ENCODE measurements at places on chromosomes 3 and 15.

DNA sequence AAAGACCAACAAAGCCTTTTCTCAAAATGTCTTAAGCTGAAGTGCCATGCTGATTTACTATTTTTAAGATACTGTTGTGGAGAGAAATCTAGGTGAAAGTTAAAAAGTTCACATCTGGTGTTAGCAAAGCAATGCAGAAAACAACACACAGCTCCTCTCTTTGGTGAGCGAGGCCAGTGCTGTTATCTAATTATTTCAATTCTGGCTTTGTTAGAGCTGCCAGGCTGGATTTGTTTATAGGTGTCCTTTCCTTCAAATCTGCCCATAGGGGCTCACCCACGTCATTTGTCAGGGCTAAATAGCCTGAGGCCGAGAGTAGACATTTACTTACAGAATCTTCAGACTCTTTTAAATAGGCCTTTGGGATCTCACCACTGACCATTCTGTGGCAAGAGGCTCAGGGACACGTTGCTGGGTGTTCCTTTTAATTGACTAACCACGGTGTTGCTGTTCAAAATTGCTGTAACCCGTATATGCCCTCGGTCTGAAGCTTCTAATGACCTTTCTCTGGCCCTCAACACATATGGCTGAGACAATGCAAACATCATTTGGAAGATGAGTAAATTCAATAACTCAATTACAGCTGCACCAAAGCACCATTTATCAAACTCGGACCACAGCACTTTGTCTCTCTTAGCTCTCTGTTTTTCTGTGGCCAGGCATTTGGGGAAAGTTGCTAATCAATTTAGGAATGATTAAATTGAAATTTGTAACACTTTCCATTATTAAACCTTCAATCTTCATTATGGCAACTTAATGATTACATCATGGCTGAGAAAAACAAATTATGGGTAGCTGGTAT, 152.6 kb downstream of the PDZRN3 start:
- no peak for DNase-seq

DNA sequence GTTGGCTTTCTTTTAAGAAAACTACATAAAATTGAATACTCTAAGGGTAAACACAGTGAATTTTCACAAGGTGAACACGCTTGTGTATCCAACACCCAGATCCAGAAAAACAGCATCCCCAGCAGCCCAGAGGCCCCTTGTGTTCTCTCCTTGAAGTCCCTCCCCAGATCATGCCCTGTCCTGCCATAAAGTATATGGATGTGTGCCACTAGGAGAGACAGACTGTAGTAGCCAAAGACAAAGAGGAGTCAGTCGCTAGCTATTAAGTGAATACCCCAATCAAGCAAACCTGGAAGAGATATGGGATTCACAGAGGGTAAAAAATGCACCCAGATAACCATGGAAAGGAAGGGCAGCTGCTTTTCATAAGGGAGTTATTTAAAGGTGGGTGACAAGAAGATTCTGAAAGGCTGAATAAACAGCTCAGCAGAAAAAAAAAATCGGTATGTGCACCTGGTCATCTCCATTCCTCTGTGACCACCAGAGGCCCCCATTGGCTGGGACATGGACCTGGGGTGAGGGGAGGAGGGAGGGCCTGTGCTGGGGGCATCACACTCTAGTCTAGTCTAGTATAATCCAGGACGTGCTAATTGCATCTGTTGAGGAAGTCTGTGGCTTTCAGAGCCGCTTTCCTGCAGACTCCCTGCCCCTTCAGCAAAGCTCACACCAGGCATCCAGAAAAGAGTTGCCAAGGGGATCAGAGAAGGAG, 167.3 kb upstream of the NDN start:
- no peak for DNase-seq

DNA sequence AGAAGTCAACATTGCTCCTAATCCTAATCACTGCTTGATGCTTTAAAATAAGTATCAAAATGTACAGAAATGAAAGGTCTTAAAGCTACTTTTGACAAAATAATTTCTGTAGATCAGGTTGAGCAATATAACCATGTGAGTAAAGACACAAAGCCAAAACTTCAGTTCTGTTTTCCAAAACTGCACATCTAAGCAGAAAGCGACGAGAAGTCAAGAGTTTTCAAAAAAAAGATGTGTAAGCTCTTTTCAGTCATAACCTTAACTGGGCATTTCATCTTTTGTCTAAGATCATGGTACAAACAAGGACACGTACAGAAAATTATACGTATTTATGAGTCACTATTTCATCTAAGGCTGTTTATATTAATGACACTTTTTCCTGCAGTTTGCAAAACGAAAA, 608.8 kb downstream of the FOXP1 start:
- DNase-seq = no peak

DNA sequence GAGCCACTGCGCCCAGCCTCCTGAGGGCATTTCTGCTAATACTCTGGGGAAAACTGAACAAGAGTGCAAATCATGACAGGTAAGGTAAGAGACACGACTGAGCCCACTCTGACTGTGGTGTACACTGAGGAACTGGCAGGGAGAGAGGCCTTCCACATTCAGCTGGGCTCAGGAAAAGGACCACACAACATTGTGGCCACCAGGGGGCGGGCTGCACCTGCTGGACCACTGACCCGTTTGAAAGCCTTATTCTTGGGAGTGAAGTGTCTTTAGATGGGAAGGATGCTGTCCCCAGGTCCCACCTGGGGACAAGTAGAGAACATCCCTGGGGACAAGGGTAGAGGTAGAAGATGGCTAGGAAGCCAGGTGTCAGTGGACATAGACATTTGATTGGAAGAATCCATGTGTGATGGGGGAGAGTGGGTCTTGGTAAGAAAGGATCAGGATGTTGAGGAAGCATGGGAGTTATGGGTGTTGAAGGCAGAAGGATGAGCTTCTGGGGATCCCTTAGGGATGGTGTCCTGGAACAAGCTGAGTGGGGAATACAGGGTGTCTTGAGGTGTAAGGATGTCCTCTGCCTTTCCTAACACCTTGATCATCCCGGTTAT, 6.2 kb upstream of the CTDSPL start:
- DNase-seq = peak; percentile 18

DNA sequence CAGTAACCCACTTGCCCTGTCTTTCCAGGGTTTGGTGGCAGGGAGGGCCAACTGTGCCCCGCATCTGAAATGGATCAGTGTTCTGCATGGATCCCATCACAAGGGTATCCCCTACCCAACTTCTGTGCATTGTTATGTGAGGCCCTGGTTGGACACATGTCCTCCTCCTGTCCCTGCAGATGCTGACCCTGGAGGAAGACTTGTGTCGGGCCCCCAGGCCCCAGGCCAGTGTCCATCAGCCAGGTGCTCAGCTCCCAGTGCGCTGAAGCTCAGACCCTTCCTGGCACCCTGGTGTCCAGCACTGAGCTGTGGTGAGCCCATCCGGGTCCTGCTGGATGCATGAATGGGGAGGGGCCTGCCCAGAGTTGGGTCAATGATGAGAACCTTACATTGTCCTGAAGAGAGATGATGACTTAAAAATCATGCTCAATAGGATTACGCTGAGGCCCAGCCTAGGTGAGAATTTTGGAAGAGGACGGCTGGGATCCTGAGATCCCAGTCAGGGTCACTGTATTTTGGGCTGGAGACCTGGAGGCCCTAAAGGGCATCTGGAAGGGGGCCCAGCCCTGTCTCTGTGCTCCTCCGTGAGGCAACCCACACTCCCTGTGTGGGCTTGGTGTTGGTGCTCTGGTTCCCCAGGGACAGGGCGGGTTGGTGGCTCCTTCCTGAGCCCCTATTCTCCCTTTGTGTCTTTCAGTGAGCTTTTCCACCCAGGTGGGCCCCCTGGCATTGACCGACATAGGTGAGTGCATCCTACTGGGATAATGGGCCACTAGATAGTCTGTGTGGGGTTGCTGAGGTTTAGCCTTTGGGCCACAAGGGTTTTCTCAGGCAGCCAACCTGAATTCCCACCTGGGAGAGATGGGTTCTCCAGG, 199.1 kb downstream of the UBE3A start:
- DNase-seq = no peak

DNA sequence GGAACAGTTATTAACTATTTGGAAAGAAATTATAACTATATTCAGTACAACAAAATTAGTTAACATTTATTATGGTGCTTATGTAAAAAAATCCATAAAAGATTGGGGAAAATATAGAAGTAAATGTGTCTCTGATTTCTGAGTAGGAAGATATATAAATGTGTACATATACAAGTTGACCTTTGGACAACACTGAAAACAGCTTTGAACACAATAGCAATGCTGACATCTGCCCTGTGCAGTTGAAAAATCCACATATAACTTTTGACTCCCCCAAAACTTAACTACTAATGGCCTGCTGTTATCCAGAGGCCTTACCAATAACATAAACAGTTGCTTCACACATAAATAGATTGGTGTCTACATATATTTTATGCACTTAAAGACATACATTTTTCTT, 12.3 kb downstream of the TIMMDC1 start:
- no peak for DNase-seq

DNA sequence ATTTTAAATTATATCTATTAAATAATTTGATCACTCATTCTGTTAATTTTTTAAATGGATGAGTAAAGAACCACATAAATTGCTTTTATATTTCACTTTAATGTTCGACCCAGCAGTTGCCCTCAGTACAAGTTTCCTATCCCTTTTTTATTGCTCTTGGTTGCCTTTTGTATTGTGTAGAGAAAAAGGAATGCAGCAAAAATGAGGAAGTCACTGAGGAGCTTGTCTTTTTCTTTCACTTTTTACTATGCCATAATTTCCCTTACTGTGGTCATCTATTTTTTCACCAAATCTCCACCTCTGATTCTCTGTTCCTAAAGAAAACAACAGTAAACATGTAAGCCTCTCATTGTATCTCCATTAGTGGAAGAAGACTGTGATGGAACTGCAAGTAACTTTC, 122.7 kb downstream of the B3GALNT1 start:
- DNase-seq = no peak

DNA sequence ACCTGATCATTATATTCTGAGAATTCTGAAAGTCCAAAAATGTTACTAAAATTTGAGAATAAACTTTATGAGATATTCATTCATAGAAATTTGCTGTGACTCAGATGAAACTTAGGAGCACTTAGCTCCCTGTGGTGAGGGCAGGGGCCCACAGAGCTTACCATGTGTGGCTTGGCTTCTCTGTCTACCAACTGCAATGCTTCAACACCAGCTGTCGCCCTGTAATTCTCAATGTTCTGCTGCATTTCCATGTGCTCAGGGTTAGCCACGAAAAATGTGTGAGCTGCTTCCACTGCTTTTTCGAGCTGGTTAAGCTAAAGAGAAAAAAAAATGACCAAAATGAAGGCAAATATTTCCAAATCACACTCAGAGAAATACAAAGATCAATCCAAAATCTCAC, 125.6 kb downstream of the P3H2 start:
- no peak for DNase-seq

- no peak for DNase-seq
Observed at GRCh38 chr3:130609166-130609979, 92.4 kb downstream of the COL6A6 start.

- DNase-seq = no peak
Observed at GRCh38 chr15:39399600-39399999, 181.3 kb upstream of the THBS1 start.

DNA sequence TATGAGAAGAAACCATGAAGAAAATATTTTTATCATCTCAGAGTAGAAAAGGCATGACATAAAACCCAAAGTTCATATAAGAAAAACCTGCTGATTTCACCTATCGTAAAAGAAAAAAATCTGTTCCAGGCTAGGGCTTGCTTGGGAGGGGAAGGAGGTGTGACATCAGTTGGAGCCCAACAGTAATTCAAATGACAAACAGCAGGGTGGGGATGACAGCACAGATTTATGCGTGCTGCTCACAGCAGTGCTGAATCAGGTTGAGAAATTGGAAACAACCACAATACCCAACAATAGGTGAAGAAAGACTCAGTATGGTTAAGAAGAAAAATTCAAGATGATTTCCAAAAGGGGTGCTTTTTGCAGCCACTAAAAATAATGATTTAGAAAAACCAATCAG, 172.4 kb downstream of the PDE8A start:
- DNase-seq = no peak

DNA sequence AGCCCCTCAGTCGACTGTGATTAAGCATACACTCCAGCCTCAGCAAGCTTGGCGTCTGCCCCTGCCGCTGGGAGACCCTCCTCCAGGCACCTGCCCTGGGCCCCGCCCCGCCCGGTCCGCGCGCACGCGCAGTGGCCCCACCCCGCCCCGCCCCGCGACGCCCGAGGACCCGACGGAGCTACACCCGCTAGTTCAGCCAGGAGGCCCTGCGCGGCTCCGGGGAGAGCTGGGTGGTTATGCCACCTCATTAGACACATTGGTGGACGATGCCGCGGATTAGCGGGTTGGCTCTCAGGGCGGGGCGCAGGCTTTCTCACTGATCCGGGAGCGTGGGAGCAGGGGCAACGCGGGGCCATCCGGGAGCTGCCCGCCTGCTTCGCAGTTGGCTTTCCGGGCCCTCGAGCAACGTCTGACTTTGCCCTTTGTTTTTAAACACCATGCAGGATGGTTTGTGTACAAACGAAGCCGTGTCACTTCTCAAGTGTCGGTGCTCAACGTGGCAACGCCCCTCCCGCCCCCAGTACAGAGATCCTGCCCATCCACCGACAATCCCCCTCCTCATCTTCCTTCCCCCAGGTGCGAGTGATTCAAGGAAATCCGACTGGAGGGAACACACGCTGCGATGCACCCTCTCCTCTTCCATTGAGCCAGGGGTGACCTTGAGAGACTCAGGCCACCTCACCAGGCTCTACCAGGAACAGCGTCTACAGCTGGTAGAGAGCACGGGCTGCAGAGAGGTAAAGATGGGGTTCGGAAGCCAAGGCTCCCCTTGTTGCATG, 109.3 kb downstream of the SHQ1 start:
- no peak for DNase-seq

- no peak for DNase-seq
Observed at GRCh38 chr15:60485365-60486055, 6.6 kb upstream of the ICE2 start.

DNA sequence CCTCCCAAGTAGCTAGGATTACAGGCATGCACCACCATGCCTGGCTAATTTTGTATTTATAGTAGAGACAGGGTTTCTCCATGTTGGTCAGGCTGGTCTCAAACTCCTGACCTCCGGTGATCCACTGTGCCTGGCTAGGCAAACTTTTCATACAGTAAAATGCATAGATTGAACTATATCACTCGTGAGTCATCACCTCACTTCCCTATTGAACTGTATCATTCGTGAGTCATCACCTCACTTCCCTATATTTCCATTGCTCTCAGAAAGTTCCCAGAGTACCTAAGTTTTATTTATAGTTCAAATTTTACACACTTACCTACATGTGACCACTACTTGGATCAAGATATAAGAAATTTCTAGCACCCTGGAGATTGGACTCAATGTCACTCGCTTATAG, 73.6 kb upstream of the ACAD9 start:
- no peak for DNase-seq

- no peak for DNase-seq
Observed at GRCh38 chr15:60373327-60373726, 24.5 kb downstream of the ANXA2 start.

- no peak for DNase-seq
Observed at GRCh38 chr15:67900621-67901147, 60.8 kb upstream of the RNU6-1 start.

DNA sequence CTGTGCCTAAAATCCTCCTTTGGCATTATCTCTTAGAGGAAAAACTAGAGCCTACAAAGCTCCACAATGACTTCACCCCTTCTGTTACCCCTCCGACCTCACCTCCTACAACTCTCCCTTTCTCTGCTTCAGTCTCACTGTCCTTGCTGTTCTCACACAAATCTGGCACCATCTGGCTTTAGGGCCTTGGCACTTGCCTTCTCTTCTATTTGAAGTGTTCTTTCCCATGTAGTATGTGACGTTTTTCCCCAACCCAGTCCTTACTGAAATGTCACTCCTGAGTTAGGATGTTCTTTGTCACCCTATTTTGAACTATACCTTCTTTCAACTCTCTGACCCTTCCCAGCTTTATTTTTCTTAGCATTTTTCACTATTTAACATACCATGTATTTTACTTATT, 8.7 kb downstream of the STX19 start:
- no peak for DNase-seq

- DNase-seq = no peak
Observed at GRCh38 chr3:72177075-72178050, 392.4 kb upstream of the PROK2 start.
